ENCODE measurements at places on chromosomes 1 and 21. TPM values are rescaled to one million over a fixed set of nuclear protein-coding genes. Genes with fewer than 3 reads are reported as not detected.

The CHI3L2 gene
- not detected for total RNA-seq

The WNT3A gene
- not detected for total RNA-seq

The ENO1 gene
- total RNA-seq: 2,577 TPM

The S100B gene
- not detected for total RNA-seq

The RPE65 gene
- not detected for total RNA-seq

The HES4 gene
- total RNA-seq: 141 TPM

The MTF2 gene
- 23.9 TPM for total RNA-seq

The TRNP1 gene
- 159 TPM for total RNA-seq

The OLFM3 gene
- not detected for total RNA-seq

The SLC44A5 gene
- total RNA-seq: 0.07 TPM

The MAN1C1 gene
- 0.63 TPM for total RNA-seq

The KCNE2 gene
- total RNA-seq: not detected

The AMY1A gene
- not detected for total RNA-seq

The A3GALT2 gene
- not detected for total RNA-seq

The SUCO gene
- total RNA-seq: 27.9 TPM

The PSMD4 gene
- total RNA-seq: 213 TPM

The CSF3R gene
- not detected for total RNA-seq

The LSS gene
- total RNA-seq: 32.0 TPM

The HAO2 gene
- not detected for total RNA-seq

All from epithelial cell of proximal tubule (primary cell).